ENCODE measurements at places on chromosomes 4 and X.

GRCh38 chr4:1978741-1979476, 29.9 kb downstream of the NELFA start:
- DNase-seq = no peak

DNA sequence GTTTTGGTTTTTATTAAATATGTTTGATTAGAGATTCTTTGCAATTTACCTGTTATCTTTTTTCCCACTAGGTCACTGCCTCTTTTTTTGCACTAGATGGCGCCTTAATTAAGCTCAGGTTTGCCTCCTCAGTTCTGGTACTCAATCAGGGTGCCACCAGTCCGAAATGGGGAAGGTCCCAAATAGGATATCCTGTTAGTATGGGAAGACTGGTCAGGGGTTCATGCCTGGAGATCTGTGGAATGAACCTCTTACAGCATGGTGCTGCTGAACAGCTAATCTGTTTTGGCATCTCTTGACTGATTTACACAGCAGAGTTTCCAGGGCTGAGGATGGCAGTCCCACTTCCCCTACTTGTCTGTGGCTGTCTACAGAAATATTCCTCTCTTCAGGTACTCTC, 24.2 kb upstream of the VSIG1 start:
- DNase-seq = no peak

DNA sequence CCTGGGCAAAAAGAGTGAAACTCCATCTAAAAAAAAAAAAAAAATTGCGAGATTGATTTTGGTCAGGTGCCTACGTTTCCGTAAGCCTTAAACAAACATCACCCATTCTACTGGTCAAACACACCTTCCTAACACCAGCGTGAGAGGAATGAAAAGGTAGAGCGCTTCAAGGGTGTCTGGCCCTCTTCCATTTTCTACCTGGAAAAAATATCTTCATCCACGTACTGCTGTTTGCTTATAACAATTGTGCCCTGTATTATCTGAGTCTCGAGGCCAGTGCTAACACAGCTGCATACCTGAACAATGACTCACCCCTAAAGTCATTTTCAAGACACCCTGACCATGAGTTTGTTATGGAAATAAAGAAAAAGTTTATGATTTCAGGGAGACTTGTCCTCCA, 13.9 kb downstream of the TMSB4X start:
- no peak for DNase-seq

- no peak for DNase-seq
These were observed 1343.8 kb upstream of the IGFBP7 start for GRCh38 chr4:58453956-58454355.

- DNase-seq = no peak
These were observed 13.1 kb downstream of the DDIT4L start for GRCh38 chr4:100177126-100177525.

DNA sequence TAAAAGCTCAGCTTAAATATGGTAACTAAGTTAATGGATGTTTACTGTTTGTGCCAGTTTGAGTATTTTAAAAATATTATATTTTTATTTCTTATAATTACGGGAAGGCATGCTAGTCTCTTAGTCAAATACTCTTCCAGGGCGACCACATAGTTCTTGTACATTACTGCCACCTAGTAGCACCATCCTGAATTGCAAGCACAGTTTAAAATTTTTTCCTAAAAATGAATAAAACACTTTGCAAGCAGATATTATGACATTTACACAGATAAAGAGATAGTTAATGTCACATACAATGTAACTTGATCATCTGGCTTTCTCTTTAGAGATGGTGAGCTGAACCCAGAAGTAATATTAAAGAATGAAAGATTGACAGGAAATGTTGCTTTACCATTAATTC, 11.5 kb downstream of the NDP start:
- no peak for DNase-seq

DNA sequence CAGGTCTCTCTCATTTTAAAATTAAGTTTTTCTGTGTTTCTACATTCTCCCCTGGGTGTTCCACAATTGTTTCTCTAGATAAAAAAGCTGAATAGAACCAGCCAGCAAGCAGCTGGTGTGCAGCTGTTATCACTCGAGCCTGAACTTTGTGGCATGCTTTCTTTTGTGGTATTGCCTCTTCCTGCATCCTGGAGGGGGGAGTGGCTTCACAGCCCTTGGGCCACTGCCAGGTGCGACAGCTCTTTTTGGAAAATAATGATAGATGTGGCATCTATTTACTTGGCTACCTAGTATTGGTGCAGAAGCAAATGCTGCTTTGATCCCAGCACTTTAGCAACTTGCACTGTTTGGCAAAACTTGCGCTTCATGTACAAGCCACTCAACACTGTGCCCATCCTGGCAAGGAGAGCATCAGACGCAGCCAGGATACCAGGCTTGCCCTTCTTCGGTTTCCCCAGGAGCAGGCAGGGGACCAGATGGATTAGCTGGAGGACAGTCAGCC, 69.4 kb downstream of the HMGB2 start:
- no peak for DNase-seq

DNA sequence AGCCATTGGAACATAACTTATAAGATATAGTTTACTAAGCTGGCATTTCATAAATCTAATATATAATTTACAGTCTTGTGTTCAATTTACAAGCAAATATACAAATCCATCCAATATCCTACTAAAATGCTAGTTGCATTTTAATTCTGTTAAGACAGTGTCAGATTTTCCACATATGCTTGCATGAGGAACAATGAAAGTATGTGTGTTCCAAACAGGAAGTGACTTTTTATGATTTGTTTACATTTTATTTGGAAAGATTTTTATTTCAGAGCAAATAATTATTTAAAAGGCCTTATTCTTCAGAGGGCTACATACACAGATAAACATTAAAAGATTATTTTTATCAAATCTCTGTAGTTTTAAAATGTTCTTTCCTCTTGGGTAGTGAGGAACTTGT, 130.1 kb downstream of the KLHL34 start:
- DNase-seq = no peak

GRCh38 chr4:36310793-36311192, 29.4 kb downstream of the DTHD1 start:
- no peak for DNase-seq

DNA sequence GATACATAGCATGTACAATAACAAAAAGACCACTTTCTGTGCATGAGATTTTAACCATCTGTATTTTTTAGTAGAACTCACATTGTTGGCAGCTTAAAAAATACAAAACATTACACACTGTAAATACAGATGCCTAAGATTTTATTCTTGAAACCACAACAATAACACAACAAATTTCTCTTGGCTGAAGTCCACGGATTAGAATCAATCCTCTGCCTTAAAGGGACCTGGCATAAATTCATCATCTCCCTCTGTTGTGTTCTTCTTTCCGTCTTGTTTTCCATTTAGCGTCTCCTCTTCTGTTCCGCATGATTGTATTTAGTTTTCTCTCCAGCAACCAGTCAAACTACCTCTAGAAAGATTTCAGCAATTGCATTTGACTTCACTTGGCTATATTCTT, 231.0 kb downstream of the SPOCK3 start:
- DNase-seq = no peak

DNA sequence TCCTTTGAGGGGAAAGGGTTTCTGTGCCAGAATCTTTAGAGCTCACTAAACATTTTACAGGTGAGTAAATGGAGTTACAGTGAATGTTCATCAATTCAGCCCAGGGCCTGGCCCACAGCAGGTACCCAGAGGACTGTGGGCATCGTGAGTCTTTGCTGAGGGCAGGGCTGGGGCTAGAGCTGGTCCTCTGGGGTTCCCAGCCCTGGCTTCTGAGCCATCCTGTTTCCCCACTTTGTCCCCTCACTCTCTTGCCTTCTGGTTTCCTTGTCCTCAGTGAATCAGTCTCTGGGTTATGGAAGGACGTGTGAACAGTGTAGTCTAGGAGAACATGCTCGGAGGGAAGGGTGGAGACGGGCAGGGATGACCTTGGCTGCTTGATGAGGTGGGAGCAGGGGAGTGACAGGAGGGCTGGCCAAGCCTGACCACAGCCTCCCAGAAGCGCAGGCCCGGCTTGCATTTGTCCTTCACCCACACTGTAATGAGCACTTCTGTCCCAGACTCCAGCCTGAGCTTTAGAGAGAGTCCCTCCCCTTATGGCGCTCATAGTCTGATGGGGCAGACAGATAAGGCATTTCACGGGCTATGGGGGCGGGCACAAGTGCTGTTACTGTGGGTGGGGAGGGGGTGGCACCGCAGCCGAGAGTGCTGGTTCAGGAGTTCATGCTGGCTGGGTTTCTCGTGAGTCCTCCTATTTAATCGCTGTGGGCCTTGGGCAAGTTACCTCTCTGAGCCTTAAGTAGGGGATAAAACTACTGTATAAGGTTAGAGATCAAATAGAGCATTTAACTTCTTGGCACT, 17.3 kb downstream of the TBC1D14 start:
- no peak for DNase-seq

DNA sequence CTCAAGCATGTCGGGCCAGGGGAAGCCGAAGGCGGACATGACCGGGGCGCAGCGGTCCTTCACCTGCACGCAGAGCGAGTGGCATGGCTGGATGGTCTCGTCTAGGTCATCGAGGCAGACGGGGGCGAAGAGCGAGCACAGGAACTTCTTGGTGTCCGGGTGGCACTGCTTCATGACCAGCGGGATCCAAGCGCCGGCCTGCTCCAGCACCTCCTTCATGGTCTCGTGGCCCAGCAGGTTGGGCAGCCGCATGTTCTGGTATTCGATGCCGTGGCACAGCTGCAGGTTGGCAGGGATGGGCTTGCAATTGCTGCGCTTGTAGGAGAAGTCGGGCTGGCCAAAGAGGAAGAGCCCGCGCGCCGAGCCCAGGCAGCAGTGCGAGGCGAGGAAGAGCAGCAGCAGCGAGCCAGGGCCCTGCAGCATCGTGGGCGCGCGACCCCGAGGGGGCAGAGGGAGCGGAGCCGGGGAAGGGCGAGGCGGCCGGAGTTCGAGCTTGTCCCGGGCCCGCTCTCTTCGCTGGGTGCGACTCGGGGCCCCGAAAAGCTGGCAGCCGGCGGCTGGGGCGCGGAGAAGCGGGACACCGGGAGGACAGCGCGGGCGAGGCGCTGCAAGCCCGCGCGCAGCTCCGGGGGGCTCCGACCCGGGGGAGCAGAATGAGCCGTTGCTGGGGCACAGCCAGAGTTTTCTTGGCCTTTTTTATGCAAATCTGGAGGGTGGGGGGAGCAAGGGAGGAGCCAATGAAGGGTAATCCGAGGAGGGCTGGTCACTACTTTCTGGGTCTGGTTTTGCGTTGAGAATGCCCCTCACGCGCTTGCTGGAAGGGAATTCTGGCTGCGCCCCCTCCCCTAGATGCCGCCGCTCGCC, at the start of gene SFRP2:
Gene SFRP2, minus strand, starts transcription at position 671 of the 864 bp plus-strand sequence. Its CDS starts 248 bp downstream, at position 423.
- DNase-seq = no peak

- no peak for DNase-seq
These were observed 136.5 kb downstream of the GRIA3 start for GRCh38 chrX:123320622-123321021.

- DNase-seq = no peak
These were observed 148.9 kb upstream of the JADE1 start for GRCh38 chr4:128660361-128661215.

GRCh38 chr4:4782969-4783368, 76.5 kb upstream of the MSX1 start:
- DNase-seq = no peak

GRCh38 chr4:38489924-38490639, 173.9 kb upstream of the KLF3 start:
- no peak for DNase-seq

DNA sequence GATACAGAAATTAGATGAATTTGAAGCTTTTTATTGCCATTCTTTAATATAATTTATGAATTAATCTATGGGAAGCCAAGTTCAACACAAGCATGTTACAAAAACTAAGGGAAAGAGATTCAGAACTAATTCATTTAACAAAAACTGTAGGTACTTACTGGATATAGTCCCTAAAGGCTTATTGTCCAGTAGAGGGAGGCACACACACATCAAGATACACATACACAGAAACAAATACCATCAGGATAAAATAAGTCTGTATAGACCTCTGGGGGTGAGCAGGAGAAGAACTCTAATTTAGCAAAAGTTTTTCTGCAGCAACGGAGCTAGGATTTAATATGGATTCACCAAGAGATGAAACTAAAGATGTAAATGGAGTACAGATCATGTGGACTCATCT, 83.0 kb upstream of the IL13RA1 start:
- no peak for DNase-seq

GRCh38 chrX:138408101-138408500, 303.4 kb downstream of the FGF13 start:
- no peak for DNase-seq

- DNase-seq = no peak
These were observed 29.2 kb downstream of the MSX1 start for GRCh38 chr4:4888695-4889094.

DNA sequence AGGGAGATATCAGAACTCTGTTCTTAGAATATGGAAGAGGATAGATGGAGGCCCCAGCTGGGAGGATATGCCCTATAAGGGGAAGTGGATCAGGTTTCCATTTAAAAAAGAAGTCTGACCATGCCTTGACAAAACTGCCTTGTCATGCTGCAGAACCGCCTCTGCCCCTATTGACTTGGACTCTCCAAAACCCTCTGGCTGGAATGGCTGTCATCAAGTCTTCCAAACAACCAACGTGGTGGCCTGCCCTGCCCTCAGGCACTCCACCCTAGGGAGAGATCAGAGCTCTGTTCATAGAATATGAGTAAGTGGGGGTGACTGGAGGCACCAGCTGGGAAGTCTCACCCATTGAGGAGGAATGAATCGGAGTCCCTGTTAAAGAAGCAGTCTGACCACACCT, 114.9 kb downstream of the VSIG4 start:
- no peak for DNase-seq
